ENCODE measurements at places on chromosomes 7 and 10. TPM values are rescaled to one million over a fixed set of nuclear protein-coding genes. Genes with fewer than 3 reads are reported as not detected.

The EGR2 gene
- 0.09 TPM for total RNA-seq

The ADCY1 gene
- total RNA-seq, result 4.4 TPM

The HOXA9 gene
- 74.8 TPM for total RNA-seq

The PARG gene
- total RNA-seq, result 29.8 TPM

The GFRA1 gene
- total RNA-seq, result 21.3 TPM

The COL17A1 gene
- total RNA-seq, result 2.4 TPM

The GRM3 gene
- not detected for total RNA-seq

The SKIDA1 gene
- 0.53 TPM for total RNA-seq

The AGBL3 gene
- 1.9 TPM for total RNA-seq

The EVX1 gene
- total RNA-seq, result not detected

The RADIL gene
- total RNA-seq, result 5.1 TPM

The FAM25G gene
- total RNA-seq, result not detected

The GBX1 gene
- 0.41 TPM for total RNA-seq

The MEIG1 gene
- not detected for total RNA-seq

The UMAD1 gene
- 20.8 TPM for total RNA-seq

The SFRP4 gene
- not detected for total RNA-seq

The ZNF425 gene
- total RNA-seq, result 1.9 TPM

The ARHGEF5 gene
- not detected for total RNA-seq

The LRRC17 gene
- total RNA-seq, result 845 TPM

The CNOT4 gene
- 8.6 TPM for total RNA-seq

The NODAL gene
- not detected for total RNA-seq

The CYP3A7 gene
- not detected for total RNA-seq

The SPDYE11 gene
- not detected for total RNA-seq

The AKR1D1 gene
- total RNA-seq, result not detected

The PPP1R9A gene
- 9.7 TPM for total RNA-seq

The EPHB6 gene
- 2.7 TPM for total RNA-seq

The CLDN12 gene
- total RNA-seq, result 35.8 TPM

The DRGX gene
- total RNA-seq, result not detected

The CYP3A4 gene
- not detected for total RNA-seq

The TACC2 gene
- total RNA-seq, result 8.5 TPM

The LIPN gene
- not detected for total RNA-seq

The CLEC5A gene
- total RNA-seq, result not detected

The BAIAP2L1 gene
- total RNA-seq, result 14.0 TPM

The NUPR2 gene
- total RNA-seq, result not detected

The MNX1 gene
- total RNA-seq, result 1.6 TPM

The PTF1A gene
- not detected for total RNA-seq

The TPK1 gene
- total RNA-seq, result 3.9 TPM

The ADIRF gene
- not detected for total RNA-seq

The CCAR1 gene
- 62.3 TPM for total RNA-seq

The METTL2B gene
- 37.6 TPM for total RNA-seq

The INPP5A gene
- total RNA-seq, result 15.7 TPM

The SLC39A12 gene
- total RNA-seq, result not detected

The C10orf71 gene
- total RNA-seq, result not detected

The LBX1 gene
- total RNA-seq, result 1.1 TPM

The KCP gene
- total RNA-seq, result 0.26 TPM

The H2BK1 gene
- not detected for total RNA-seq

The TRPV5 gene
- not detected for total RNA-seq

The FAM20C gene
- 27.1 TPM for total RNA-seq

The AKR1C2 gene
- 50.4 TPM for total RNA-seq

The EPHA1 gene
- not detected for total RNA-seq

The SPACDR gene
- total RNA-seq, result 0.60 TPM

The CNTNAP2 gene
- not detected for total RNA-seq

The SLC13A4 gene
- total RNA-seq, result not detected

The EPDR1 gene
- total RNA-seq, result 64.0 TPM

The CAMK2B gene
- total RNA-seq, result 3.1 TPM

The PAPSS2 gene
- total RNA-seq, result 39.3 TPM

The GALNT11 gene
- 73.5 TPM for total RNA-seq

The FKBP6 gene
- not detected for total RNA-seq

The CRHR2 gene
- not detected for total RNA-seq
